Endothelial cell of umbilical vein (primary cell): ENCODE measurements at places on chromosomes 16 and 17.

DNA sequence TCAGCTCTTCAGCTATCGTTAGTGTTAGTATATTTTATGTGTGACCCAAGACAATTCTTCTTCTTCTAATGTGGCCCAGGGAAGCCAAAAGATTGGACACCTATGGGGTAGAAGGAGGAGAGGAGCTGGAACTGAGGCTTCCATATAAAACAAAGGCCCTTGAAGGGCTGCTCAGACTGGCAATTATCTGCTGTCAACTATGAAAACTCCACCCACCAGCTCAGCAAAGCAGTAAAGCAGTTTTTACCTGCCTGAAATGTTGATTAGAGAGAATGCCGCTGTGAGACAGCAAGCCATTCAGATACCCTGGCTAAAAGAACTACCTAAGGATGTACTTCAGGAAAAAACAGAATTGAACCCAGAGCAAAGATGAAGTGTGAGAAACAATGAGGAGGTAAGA lies 45.9 kb upstream of the GNAO1 start:
- no peak for DNase-seq
- no peak overlapping the region for H3K27ac ChIP-seq
- no peaks in the 10 kb centered on the region for H3K4me1 ChIP-seq
- no peaks in the 10 kb centered on the region for H3K27me3 ChIP-seq
- H3K4me3 ChIP-seq: no peak overlapping the region

DNA sequence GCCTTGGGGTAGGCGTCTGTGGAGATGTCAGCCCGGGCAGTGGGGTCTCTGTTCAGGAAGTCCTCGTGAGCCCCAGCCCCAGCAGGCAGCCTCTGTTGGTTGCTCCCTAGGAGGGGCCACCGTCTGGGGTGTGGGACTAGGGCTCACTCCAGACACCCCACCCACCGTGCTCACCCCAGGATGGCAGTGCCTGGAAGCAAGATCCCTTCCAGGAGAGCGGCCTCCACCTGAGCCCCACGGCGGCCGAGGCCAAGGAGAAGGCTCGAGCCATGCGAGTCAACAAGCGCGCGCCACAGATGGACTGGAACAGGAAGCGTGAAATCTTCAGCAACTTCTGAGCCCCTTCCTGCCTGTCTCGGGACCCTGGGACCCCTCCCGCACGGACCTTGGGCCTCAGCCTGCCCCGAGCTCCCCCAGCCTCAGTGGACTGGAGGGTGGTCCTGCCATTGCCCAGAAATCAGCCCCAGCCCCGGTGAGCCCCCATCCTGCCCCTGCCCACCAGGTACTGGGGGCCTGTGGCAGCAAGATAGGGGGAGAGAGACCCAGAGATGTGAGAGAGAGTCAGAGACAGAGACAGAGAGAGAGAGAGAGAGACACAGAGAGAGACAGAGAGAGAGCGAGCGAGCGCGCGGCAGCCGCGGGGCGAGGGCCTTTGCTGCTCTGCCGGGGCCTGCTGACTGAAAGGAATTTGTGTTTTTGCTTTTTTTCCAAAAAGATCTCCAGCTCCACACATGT lies 9.8 kb downstream of the NTHL1 start:
- no peak for DNase-seq
- peaks cover 10% of the 10 kb centered on the region for H3K36me3 ChIP-seq
- H3K27me3 ChIP-seq: no peaks in the 10 kb centered on the region
- H3K27ac ChIP-seq: no peak overlapping the region
- H3K4me3 ChIP-seq: no peak overlapping the region

DNA sequence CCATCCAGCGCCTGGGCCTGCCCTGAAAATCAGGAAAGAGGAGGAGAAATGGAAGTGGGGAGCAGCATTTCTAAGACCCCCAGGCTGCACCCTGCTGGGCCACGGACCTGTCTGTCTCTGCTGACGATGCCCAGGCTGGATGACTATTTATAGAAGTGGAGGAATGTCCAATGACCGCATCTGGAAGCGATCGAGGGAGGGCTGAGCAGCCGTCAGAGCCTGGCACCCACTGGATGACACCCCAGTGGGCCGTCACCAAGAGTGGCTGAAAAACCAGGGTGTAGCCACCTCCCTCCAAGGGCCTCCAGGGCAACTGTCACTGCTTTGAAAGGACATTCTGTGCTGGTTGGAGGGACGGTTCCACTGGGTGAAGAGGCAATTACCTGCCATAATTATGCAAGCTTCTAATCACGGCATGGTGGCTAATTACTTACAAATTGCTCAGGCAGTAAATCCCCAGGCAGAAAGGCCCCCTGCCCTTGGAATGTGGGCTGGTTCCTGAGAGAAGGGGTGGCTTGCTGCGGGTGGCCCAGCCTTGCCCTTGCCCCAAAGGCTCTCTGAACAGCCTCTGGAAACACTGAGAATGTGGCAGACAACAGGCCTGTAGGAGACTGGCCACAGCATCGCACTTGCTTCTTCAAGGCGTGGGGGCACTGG lies 332.1 kb downstream of the C16orf95 start:
- no peaks in the 10 kb centered on the region for H3K4me1 ChIP-seq
- no peak overlapping the region for H3K4me3 ChIP-seq
- no peak for DNase-seq

DNA sequence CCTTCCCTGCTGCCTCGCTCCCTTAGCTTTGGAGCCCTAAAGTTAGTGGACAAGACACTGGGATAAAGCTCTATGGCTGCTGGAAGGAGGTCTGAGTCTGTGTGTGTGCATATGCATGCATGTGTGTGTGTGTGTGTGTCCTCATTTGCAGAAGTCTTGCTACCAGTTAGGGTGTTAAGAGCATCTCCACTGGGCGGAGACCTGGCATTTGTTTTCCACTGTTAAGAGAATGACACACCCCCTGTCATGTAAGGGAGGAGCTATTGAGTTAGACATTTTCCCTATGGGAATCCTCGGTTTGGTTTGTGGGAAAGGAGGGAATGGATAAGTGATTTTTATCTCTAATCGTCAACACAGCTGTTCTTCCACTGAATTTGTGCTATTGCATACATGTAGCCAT lies 24.8 kb upstream of the ARHGAP23 start:
- no peaks in the 10 kb centered on the region for H3K27me3 ChIP-seq
- DNase-seq: no peak
- no peak overlapping the region for H3K27ac ChIP-seq
- H3K36me3 ChIP-seq: peaks cover 2% of the 10 kb centered on the region

DNA sequence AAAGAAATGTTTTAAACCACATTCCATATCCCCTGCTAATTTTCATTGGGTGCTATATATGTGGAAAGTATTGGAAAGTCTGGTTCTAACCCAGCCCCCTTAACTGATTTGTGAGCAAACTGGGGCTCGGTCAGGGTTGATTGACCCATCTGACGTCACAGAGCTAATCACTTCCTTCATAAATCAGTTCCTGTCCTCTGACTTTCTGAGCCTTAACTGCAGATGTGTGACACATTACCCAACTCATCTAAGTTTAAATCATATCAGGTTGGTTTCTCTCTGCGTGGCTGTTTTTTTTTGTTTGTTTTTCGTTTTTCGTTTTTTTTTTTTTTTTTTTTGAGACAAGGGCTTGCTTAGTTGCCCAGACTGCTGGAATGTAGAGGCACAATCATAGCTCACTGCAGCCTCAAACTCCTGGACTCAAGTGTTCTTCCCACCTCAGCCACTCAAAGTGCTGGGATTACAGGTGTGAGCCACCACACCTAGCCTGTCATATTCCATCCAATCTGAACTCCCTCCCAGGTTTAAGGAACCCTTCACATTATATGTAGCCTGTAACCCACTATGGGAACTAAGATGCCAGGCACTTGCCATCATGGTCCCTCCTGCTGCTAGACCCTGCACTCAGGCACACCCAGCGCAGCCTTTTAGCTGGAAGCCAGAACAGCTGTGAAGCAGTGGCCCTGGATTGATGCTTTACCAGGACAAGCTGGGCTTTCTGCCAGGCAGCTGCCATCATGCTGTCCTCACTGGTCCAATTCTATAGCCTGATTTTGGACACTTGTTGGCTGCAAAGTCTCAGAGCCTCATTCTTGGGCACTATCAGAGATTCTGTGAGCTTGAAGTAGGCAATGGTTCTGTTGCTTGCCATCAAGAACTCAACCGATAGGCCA lies 6.9 kb upstream of the BPTF start:
- H3K36me3 ChIP-seq: no peaks in the 10 kb centered on the region
- no peaks in the 10 kb centered on the region for H3K27me3 ChIP-seq

DNA sequence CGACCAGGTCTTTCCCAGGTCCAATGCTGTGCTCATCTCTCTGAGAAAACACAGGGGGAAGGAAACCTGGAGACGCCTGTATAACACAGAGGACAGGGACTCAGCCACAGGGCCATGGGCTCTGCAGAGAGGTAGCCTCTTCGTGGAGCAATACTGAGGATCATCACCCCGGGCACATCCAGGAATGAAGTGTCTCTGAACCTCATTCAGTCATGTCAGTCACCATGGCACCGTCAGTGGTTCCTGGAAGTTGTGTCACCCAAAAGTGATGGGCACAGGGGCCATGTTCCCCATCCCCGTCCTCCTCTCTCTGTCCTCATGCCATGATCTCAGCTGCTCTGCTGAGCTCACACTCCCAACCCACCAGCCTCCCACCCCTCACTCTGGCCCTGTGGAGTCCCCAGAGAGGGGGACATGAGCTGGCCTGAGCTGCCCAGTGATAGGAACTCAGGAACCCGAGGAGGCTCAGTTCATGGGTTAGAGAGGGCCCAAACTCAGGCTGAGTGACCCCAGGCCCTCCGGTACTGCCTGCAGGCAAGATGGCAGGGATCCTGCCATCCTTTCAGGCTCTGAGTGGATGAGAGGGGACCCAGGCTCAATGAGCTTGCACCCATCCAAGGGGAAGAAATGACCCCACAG lies 53.4 kb downstream of the PITPNM3 start:
- no peaks in the 10 kb centered on the region for H3K36me3 ChIP-seq
- H3K27ac ChIP-seq: no peak overlapping the region
- DNase-seq: no peak
- H3K4me3 ChIP-seq: no peak overlapping the region

- H3K27me3 ChIP-seq: peaks cover 78% of the 10 kb centered on the region
- H3K27ac ChIP-seq: no peak overlapping the region
- peaks cover 8% of the 10 kb centered on the region for H3K4me1 ChIP-seq
- H3K4me3 ChIP-seq: no peak overlapping the region
- no peaks in the 10 kb centered on the region for H3K36me3 ChIP-seq
These were observed 2.2 kb downstream of the CRHR1 start for GRCh38 chr17:45786349-45786748.

- no peaks in the 10 kb centered on the region for H3K36me3 ChIP-seq
- no peaks in the 10 kb centered on the region for H3K4me1 ChIP-seq
- H3K27me3 ChIP-seq: no peaks in the 10 kb centered on the region
- no peak overlapping the region for H3K4me3 ChIP-seq
- DNase-seq: no peak
These were observed 37.5 kb upstream of the ACSM2B start for GRCh38 chr16:20613481-20614185.

- peaks cover 39% of the 10 kb centered on the region for H3K4me1 ChIP-seq
- H3K27ac ChIP-seq: peak overlapping the region; percentile 18
- DNase-seq: peak; percentile 96
- peak overlapping the region; percentile 79 for H3K4me3 ChIP-seq
- H3K36me3 ChIP-seq: no peaks in the 10 kb centered on the region
These were observed 1.5 kb upstream of the ALOXE3 start for GRCh38 chr17:8119581-8120519.

DNA sequence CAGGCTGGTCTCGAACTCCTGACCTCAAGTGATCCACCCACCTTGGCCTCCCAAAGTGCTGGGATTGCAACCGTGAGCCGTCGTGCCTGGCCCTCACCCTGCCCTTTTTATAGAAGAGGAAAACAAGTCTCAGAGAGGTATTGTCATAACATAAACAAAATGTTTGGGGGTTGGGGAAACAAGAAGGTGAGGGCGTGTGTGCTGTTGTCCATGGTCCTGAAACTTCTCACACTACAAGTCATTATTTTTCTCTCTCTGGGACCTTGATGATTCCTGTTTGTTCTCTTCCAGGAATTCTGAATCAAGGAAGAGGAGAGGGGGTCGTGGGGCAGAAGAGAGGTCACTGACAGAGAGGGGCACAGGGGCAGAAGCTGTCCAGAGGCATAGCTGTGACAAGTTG lies 160.2 kb upstream of the LHX1 start:
- H3K36me3 ChIP-seq: no peaks in the 10 kb centered on the region
- H3K27me3 ChIP-seq: peaks cover 13% of the 10 kb centered on the region
- H3K4me3 ChIP-seq: no peak overlapping the region
- no peak overlapping the region for H3K27ac ChIP-seq
- no peaks in the 10 kb centered on the region for H3K4me1 ChIP-seq

- peaks cover 18% of the 10 kb centered on the region for H3K4me1 ChIP-seq
- DNase-seq: no peak
- H3K36me3 ChIP-seq: no peaks in the 10 kb centered on the region
- H3K27ac ChIP-seq: no peak overlapping the region
These were observed 102.1 kb downstream of the PITPNC1 start for GRCh38 chr17:67479148-67479547.
